NCI-H187 treated with DMSO at 0.1 percent for 48 hours (cell line): ENCODE measurements at places on chromosomes 2 and 18.

GRCh38 chr2:113848758-113849415 lies 41.0 kb upstream of the ACTR3 start:
- DNase-seq, result no peak

DNA sequence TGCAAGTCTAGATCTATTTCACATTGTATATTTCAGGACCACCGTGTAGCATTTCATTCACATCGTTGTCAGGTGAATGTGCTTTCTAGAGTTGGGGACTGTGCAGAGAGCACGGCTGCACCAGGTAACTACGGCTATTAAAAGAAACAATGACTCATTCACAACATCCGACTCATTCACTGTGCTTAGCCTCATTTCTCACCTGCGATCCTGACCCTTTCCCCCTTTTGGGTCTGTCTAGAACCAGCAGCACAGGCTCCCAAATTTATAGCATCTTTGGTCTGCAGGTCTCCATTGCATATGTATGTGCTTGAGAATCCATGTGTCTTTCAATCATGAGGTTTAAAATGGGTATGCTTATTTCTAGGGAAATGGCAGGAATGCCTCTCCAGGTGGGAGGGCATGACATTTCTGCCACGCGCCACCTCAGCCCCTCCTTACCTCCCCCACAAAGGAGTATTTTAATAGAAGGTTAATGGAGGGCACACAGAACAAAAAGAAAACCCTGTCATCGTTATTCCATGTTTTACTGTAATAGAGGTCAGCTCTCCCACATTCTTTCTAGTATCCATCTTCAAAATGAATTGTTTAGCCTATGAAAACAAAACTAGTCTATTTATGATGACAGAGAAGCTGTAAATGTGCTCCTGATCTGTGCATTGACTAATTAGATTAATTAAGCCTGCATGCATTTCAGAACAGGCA lies 246.7 kb upstream of the EPHA4 start:
- DNase-seq, result no peak

DNA sequence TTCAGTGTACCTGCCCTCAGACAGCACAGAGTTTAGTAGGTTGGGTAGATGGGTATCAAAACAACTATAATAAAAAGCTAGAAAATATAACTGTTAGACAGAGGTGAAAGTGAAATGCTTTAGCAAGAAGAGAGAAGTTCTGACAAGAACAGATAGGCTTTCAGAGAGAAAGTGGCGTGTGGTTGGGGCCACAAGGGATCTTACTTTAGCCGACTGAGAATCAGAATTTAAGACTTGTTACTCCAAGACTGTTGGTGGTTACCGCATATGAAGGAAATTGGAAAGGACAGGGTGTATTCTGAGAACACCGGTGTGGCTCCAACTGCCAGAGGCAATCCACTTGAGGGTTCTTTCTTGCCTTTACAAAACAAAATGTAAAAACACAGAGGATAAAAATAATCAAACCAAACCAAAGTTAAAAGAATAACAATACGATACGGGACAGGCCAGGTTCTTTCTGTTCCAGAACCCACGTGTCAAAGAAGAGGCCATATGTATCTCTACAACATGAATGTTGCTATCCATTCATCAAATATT lies 44.4 kb upstream of the AGPS start:
- no peak for DNase-seq

DNA sequence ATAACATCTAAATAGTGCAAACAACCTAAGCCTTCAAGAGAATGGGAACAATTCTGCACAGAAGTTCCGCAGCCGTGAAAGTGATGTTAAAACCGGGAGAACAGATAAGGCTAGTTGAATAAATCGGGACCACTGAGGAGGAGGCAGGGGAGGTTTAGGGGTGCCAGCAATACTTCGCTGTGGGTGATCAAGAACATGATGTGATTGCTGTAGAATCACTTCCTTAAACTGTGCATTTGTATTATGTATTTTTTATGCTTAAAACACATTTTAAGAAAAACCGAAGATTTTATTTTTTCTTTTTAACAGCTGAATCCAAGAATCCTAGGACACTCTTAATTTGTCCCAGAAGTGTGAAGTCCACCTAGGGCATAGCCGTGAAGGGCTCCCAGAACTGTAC lies 33.6 kb downstream of the TTC32 start:
- DNase-seq, result no peak

DNA sequence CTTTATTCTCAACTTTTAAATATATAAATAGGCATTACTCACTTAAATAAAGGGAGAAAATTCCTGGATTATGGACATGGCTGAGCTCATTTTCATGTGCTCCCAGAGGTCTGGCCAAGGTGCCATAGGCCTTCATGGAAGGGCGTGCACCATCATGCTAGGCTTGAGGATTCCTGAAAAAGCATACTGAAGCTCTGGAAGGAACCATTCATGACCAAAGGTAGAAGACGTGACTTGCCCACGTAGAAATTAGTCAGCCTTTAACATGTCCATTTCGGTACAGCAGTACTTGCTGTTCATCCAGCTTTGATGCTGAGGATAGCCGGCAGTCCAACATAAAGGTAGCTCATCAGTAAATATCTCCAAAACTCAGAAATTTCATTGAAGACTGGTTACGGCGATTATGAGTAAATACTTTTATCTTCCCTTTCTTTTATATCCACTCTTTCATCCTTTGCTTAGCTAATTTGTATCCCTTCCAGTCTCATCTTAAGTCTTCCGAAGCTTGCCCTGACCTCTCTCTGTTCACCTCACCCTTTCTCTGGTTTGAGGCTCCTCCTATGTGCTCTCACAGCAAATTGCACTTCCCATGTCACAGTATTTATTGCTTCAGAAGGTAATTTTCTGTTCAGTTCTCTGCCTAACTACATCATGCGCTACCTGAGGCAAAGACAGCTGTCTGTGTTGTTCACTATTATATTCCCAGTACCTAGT lies 32.3 kb upstream of the ASNSD1 start:
- no peak for DNase-seq

DNA sequence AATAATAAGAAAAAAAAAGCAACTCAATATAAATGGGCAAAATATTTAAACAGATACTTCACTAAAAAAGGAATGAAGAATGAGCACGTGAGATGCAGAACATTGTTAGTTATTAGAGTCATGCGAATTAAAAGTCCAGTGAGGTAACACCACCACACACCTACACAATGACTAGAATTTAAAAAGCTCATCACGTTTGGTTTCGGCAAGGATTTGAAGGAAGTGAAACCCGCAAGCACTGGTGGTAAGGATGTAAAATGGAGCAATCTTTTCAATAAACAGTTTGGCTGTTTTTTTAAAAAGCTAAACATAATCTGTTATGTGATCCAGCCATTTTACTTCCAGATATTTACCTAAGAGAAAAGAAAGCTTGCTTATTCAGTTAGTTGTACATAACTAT lies 1181.6 kb upstream of the CELF4 start:
- no peak for DNase-seq
